Stimulated activated CD4-positive, alpha-beta T cell treated with anti-CD3 and anti-CD28 coated beads, Interleukin-4, amount 100 ng/mL, for 24 hours (primary cell): ENCODE measurements at places on chromosomes 16 and 17.

DNA sequence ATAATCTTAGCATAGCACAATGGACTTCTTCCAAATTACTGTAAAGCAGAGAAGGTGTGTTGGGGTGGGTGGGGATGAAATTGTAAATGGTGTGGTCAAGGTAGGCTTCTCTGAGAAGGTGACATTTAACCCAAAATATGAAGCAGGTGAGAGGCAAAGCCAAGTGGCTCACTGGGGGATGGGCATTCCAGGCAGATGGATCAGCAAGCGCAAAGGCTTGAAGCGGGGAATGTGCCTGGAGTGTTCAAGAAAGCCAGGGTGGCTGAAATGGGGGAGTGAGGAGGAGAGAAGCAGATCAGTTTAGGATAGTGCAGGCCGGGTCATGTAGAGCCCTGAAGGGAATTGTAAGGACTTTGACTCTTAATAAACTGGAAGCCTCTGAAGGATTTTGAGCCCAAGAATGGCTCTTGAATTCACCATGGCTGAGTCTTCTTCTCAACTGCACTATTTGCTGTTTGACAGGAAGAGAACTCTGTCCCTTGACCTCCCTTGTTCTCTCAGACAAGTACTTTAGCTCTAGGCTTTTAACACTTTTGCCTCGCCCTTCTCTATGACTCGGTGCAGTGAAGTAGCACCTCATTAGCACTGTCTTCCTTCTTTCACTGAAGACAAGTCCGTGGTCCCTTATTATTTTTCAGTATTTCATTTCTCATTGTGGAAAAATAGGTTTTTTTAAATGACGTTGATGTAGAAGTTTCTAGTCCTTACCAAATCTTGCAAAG, 14.7 kb downstream of the CACNG3 start:
- no peak for DNase-seq

- DNase-seq = no peak
These were observed 106.0 kb downstream of the AMFR start for GRCh38 chr16:56319376-56319775.

GRCh38 chr17:62078009-62078408, 12.9 kb upstream of the MED13 start:
- DNase-seq = no peak

GRCh38 chr17:31598399-31598782, 206.9 kb downstream of the RAB11FIP4 start:
- DNase-seq = no peak

- DNase-seq = peak; percentile 60
These were observed at the start of gene ITGAX for GRCh38 chr16:31354394-31355291. TSS of gene ITGAX (plus strand) at chr16:31355176. CDS start at chr16:31355255, 79 bp downstream.

DNA sequence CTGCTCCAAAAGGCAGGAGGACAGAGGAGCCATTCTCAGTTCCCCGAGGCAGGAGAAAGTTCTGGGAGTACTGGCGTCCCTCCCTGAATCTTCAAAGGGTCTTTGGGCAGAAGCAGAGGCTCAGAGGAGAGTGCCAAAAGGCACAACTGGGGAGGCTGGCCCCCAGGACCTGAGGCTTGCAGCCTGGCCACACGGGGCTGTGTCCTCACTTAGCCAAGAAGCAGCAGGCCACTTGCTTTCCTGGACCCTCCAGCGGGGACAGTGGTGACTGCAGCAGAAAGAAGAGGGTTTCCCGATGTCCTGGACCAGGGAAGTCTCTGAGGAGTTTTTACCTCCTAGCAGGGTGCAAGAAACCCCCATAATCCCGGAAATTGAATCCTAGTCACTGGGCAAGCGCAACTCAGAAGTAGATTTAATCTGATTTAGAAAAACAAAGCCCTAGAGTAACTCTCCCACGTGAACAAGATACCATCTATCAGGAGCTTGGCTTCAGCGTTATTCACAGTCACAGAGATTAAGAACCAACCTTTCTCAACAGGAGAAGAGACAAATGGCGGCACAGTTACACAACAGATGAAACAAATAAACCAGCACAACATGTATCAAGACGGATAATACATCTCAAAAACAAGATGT, 25.5 kb upstream of the BCO1 start:
- no peak for DNase-seq

- no peak for DNase-seq
These were observed 12.3 kb upstream of the CDRT4 start for GRCh38 chr17:15479703-15480102.

DNA sequence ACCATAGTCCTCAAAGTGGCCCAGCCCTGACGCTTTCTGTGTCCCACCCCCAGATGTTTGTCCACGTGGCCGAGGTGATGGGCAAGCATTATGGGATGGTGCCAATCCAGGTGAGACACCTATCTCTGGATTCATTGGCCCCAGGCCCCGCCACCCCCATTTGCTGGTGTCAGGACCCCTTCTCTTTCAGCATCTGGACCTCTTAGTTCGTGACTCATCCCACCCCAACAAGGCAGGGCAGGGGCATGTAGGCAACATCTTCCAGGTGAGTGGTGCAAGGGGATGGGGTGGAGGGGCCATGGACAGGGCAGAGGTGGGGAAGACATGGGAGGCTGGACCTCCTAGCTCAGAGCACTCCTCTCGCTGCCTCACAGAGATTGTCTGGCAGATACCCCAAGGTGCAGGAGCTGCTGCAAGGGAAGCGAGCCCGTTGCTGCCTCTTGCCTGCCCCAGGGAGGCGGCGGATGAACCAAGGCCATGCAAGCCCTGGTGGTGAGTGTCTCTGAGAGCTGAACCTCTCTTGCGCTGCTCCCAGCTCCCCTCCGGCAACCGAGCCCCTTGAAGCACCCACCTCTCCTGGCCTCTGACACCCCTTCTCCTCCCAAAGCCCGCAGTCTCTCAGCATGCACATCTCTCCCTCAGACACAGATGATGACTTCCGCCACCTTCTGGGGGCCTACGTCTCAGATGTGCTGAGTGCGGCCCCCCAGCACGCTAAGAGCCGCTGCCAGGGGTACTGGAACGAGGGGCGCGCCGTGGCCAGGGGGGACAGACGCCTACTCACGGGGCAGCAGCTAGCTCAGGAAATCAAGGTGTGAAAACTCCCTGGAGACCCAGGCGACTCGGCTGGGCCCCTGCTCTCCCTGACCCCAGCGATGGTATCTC, 3.6 kb downstream of the RNF112 start:
- no peak for DNase-seq

GRCh38 chr17:8739097-8739496, 5.5 kb downstream of the CCDC42 start:
- DNase-seq = no peak

DNA sequence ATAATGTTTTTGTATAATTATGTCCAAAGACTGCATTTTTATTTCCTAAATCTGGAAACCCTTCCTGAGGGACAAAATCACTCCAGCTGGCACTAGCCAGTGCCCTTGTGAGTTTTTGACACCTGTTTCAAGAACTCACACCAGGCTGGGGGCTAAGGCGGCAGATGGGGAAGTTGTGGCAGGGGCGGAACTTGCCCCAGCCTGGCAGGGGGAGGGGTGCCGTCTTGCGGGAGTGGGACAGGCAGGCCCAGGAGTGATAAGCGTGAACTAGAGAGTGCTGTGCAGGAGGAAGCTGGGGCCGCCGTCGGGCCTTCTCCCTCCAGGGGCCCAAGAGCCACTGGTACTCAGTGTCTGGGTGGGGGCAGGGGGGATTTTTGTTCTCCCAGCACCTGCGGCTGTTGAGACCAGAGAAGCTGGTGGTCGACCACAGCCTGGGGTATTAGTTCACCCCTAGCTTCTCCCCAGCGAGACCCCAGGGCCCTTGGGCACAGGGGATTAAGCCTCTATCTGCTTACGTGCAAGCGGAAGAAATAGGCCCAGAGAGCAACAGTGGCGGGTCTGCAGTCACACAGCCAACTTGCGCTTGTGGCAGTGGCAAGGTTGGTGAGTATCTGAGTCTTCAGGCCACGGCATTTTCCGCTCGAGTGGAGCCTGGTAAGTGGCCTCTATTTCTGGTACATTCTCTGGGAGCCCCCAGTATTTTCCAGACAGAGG, 40.2 kb upstream of the PLCG2 start:
- DNase-seq = no peak

DNA sequence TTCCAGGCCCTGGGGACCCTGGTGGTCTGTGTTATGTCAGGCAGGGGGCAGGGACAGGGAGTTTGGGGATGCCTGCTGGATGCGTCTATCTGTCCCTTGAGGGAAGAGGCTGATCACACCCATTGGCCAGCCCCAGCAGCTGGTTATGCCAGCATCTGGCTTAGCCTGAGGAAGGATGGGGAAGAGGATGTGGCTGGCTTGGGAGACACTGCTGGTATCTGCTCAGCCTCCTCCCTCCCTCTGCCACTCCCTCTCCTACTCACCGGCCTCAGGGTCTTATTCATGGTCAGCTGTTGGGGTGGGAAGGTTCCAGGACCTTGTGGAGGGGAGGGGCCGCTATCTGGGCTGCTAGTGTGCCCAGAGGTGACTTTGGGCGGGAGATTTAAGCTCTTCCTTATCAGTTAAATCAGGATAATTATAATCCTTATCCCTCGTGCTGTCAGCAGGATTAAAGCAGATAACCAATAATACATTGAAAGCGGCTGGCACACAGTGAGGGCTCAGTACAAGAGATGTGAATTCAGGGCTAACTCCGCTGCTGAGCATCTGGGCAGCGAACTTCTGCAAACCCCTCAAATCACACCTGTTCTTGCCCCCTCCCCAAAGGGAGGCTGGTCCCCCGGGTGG, 36.0 kb upstream of the MLKL start:
- DNase-seq = no peak

DNA sequence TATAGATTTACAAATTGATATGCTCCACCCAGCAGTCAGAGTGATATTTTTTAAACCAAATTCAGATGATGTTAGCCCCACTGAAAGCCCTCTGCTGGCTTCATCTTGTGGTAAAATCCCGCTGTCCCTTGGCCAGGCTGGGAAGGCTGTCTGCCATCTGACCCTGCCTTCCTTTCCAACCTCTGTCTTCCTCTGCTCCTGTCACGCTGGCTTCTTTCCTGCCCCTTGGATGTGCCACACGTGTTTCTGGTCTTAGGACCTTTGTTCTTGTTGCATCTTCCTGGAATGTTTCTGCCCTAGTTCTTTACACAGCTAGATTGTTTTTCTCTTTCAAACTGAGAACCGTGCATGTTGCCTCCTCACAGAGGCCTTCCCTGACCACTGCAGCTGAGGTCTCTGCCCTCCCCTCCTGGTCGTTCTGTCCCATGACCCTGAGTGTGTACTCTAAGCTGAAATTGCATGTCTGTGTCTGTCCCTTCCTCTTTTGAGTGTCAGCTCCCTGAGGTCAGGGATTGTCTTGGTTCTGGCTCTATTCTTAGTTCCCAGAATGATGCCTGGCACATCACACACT, 11.4 kb downstream of the NT5M start:
- DNase-seq = no peak

- DNase-seq = no peak
These were observed 67.4 kb downstream of the CYB561 start for GRCh38 chr17:63378411-63379375.

DNA sequence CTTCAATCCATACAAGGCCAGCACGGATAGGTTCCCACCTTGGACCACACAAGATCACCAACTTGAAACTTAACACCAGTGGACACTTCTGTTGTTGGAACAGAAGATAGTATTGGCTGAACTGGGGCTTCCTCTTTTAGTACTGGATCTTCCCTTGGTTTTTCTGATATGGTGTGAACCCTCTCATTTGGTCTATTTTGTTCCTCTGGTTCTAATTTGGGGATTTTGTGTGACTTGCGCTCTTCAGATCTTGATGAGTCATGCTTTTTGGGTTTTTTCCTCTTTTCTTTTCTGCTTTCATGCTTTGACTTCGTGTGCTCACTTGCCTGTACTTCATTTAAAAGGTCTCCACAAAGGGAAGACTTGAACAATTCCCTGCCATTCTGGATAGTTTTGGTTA, 39.0 kb downstream of the SOST start:
- DNase-seq = no peak

DNA sequence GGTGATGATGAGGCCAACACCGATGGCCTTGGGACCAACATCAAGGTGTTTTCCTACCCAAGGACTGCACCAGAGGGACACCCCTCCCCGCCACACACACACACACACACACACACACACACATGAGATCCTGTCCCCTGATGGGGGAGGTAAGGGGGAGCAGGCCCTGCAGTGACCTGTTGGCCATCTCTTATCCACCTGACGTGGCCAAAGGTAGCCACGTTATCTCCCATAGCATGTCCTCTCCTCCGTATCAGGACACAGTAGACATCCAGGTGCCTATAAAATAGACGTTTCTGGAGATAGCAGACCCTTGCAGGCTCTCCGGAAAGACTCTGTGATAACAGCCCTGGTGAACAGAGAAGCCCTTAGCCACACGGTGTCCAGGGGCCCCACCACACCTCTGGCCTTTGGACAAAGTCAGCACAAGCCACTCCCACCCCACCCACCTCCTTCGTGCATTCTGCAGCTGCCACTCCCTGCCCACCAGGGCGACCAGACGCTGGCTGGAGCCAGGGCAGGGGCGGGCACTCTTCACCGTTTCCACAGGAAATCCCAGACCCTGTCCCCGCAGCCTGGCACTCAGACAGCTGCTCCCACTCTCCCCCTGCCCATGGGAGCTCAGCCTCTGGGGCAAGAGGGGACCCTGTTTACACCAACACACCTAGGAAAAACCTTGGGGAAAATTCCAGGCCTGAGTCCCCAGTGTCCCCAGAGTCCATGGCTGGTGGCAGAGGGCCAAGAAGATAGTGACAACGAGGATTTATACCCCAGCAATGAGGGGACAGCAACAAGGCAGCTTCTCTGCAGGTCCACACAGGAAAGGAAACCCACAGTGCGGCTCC, 15.4 kb upstream of the ENPP7 start:
- no peak for DNase-seq

GRCh38 chr16:64133366-64133765, 988.5 kb downstream of the CDH11 start:
- no peak for DNase-seq

DNA sequence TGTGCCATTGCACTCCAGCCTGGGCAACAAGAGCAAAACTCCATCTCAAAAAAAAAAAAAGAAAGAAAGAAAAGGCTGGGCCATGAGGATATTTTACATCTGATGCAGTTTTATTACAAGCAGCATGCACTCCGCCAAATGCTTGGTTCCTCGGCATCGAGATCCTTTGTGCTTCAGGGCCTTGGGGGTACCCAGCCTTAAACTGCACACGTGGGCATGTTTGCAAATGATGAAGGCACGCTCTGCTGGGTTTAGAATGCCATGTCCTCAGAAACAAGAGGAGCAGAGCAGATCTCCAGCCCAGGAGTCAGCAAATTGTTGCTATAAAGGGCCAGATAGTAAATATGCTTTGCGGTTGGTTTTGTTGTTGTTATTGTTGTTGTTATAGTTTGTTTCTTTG, 153.2 kb downstream of the KATNIP start:
- no peak for DNase-seq

- DNase-seq = no peak
These were observed 30.2 kb upstream of the NAT9 start for GRCh38 chr17:74806334-74806733.

- DNase-seq = no peak
These were observed 9.3 kb upstream of the ZNF624 start for GRCh38 chr17:16662936-16663335.

- DNase-seq = no peak
These were observed 12.8 kb upstream of the MMP2 start for GRCh38 chr16:55466209-55466608.

DNA sequence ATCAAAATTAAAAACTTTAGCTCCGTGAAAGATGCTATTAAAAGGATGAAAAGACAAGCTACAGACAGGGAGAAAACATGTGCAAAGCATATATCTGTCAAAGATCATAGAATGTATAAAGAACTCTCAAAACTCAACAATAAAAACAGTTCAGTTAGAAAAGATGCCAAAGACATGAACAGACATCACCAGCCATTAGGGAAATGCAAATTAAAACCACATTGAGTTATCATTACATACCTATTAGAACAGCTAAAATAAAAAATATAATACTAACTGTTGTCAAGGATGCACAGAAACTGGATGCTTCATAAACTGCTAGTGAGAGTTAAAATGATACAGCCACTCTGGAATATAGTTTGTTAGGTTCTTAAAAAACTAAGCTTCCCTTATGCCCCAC, 58.8 kb downstream of the NFATC3 start:
- no peak for DNase-seq
